ENCODE measurements at places on chromosomes 13 and 19.

GRCh38 chr13:98460516-98460915 lies 116.4 kb downstream of the STK24 start:
- no peak for DNase-seq

GRCh38 chr13:33520468-33520839 lies 234.9 kb upstream of the STARD13 start:
- DNase-seq = no peak

DNA sequence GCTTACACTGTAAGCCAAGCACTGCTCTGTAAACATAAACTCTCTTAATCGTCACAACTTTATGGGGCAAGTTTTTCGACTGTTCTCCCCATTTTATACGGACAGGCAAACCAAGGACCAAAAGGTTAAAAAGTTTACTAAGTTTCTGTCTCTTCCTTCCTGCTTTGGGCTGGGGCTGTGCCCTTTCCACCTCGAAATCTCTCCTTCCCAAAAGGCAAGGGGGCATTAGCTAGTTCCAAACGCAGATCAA lies 2.2 kb downstream of the JUND start:
- DNase-seq = no peak

GRCh38 chr19:32164384-32164992 lies 180.9 kb upstream of the ZNF507 start:
- DNase-seq = no peak

DNA sequence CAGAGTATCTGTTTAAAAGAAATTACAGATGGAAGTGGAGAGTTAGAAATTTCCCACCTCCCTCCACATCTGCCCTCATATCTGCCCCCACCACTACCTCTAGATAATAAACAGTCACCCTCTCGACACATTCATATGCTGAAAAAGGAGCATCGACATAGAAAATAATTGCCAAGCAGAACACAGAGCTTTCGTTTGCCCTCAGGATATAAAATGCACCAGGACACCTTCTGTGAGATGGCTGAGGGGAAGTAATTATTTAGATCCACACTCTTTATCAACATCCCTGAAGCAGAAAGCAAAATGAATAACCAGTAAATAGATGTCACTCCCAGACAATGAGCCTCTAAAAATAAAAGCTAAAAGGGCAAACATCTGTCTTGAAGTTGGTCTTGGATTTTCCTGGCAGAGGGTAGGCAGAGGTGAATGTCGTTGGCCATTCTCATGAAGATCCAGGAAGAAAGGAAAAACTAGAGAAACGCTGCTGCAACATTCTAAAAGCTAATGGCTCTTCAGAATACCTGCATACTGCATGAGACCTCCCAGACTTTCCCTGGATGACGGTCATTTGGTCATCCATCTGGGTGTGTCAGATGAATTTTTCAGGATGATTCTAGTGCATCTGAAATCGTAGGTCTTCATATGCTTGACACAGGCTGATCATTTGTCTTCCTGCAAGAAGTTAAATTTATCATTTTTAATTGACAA lies 527.5 kb downstream of the RFC3 start:
- no peak for DNase-seq

- DNase-seq = no peak
Observed at GRCh38 chr19:1278074-1278473, 2.7 kb downstream of the FAM174C start.

DNA sequence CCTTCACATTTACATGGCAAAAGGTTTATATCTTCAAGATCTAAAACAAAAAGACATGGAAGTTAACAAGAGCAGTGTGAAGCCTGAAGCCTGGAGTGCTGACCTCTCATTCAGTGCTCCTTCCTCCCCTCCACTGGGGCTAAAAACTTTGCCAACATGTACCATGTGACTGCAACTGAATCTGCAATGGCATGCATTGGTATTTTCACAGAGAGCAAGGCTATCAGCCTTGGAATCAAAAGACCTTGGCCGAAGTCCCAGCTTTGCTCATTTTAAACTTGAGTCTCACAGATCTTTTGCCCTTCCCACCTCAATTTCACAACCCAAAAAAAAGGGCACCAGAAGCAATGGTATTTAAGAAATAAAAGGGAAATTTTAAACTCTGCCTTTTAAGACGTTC lies 325.1 kb downstream of the DCT start:
- peak; percentile 33 for DNase-seq

GRCh38 chr13:102597029-102597961 lies 509 bp downstream of the TPP2 start:
- peak; percentile 43 for DNase-seq

DNA sequence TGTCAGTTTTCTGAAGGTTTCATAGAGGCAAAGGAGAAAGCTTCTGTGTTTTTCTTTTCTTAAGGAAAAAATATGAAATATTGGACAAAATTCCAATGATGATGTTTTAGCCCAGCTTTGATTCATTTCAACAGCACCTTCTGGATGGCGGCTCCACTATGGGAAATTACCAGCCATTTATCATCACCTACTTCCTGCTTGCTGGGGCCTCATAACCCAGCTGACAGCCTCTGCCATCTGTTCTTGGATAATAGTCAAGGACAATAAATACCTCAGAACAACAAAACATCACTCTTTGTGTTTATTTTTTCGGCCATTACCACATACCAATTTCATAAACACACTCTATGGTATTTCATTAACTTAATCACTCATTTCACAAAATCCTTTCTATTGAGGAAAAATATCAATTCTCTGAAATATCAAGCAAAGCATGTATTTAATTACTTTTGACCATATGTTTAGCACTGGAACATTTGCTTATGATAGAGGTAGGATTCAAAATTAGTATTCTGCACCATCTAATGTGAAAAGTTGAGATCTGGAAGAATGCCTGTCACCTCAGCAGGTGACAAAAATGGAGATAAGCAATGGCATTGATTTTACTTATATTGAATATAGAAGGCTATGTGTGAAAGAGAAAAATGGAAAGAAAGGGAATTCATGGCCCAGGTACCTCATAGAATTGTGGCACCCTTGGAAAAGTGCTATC lies 629.7 kb downstream of the LIG4 start:
- no peak for DNase-seq

Measured in lung (tissue), 17 donors.